ENCODE measurements at places on chromosomes 12 and 14.

DNA sequence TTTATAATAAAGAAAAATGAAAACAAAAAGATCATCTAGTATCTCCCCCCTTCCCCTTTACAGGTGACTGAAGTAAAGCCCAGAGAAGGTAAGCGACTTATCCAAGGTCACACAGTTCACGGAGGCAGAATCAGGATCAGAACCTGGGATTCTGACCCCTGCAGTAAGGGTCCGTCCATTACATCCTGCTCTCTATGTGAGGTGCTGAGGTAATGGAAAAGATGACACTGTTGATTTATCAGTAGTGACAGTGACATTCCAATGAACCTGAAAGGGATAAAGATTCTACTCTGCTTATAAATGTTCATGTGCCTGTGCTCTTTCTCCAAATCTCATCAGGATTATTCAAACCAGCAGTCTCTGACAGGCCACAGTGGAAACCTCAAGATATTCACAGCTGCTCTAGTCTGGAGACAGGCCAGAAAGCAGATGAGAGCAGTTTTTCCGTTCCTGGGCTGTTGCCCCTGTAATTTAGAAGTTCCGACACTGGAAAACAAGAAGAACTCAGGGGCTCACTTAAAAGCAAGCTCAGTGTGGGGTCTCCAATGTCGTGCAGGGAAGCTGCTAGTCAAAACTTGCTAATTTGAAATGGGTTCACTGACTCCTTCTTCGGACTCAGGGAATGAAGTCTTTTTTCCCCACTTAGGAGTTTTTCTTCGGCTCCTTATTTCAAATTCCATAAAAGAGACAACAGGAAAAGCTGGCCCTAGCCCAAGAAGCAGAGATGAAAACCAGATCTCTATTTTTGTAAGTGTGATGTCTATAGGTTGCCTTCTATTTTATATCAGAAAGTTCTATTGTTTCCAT is 131.8 kb upstream of the EEA1 start:
- peak; percentile 88 for ATAC-seq

GRCh38 chr14:103408491-103409155 is 23.4 kb downstream of the MARK3 start:
- ATAC-seq = no peak

DNA sequence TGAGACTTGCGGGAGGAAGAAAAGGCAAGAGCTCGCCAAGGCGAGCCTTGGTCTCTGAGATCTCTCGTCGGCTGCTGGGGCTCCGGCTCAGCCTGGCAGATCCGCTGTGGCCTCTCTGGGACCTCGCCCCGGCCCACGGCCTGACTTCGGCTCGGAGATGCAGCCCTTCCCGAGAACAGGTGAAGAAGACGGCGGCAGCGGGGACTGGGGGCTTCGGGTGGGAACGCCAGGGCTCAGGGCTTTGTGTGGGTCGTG is 6.0 kb upstream of the HOXC9 start:
- ATAC-seq = no peak

GRCh38 chr14:56514663-56515371 is 64.8 kb upstream of the TMEM260 start:
- no peak for ATAC-seq

- no peak for ATAC-seq
Observed at GRCh38 chr14:103745424-103745823, 29.8 kb downstream of the ZFYVE21 start.

GRCh38 chr14:64598404-64598803 is 48.6 kb downstream of the PPP1R36 start:
- no peak for ATAC-seq

DNA sequence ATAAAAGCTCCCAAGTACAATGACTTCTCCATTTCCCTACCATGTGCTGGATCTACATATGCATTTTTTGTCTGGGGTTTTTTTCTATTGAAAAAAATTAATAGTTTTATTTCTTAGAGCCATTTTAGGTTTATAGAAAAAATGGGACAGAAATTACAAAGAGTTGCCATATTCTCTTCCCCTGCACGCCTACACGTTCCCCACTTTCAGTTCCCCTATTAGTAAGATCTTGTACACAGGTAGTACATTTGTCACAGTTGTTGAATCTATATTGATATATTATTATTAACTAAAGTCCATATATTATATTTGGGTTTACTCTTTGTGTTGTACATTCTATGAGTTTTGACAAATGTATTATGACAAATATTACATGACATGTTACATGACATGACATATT is 35.7 kb downstream of the SIX6 start:
- ATAC-seq = no peak

DNA sequence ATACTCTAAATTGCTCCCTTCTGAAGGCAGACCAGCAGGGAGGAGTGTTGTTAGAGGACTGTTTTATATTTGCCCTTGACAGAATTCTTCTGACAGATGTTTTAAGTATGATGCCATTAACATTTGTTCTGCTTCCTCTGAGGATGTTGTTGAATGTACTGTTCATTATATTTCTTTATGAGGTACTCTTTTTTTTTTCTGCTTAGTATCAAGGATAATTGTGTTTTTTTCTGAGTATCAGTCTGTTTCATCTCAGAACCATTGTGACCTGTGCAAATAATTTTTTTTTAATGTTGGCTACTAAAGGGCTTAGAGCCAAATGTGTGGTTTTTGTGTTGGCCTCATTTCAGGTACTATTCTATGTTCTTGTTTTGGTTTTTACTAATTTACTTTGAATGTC is 10.6 kb downstream of the METAP2 start:
- ATAC-seq = peak; percentile 95

- ATAC-seq = no peak
Observed at GRCh38 chr12:89873745-89874144, 165.1 kb upstream of the ATP2B1 start.

DNA sequence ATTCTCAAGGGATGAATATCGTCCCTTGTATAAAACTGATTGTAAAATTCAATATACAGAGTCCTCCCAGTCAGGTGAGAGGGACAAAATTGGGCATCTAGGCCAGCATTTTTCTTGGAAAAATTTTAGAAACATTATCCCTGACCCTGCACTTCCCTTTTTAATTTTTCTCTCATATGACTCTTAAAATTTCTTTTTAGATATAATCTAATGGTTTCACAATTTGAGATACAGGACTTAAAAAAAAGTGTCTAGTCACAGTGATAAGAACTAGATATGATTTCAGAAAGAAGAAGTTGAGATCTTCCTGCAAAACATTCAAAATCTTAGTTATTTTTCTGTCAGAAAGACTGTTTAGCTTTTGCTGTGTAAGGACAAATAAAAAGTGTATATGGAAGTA is 270.8 kb upstream of the PPFIA2 start:
- ATAC-seq = no peak

DNA sequence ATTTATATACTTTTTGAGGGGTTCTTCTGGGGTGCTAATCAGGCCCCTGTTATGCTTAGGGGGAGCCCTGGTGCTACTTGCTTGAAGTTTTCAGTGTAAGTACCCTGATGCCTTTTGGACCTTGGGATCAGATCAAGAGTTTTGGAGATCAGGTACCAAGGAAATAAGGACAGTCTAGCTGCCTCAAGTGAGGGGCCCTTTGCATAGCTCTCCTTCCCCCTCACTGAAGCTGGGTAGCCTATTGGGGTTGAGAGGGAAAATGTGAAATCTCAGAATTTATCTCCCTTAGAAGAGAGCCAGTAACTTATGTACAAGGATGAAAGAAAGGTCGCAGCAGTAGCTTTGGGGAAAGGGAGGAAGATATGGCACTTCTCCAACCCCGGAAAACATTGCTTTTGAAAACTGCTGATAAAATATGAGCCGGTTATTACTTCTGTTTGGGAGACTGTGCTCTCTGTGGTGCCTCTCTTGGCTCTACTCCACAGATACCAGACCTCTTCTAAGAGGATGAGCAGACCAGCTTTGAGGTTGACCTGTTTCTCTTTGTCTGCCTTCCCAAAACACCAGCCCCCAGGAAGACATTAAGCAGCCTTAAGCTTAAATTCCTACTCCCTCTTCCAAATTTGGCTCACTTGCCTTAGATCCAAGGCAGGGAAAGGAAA is 8.8 kb upstream of the AMHR2 start:
- ATAC-seq = peak; percentile 72

DNA sequence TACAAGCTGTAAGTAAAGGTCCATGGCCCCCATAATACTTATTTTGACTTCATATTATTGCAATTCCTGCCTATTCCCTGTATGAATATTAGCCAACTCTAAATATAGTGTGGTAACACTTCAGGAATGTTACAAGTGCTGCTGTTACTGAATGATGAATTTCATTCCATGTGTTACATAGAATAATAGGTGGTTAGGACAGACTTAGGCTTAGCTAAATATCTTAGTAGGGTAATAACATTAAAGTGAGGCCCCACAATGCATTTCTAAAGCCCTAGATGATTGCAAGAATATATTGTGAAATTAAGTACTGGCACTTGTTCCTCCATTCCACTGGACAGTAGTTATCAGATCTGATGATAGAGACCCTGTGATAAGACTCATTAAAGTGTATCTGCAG is 182.7 kb downstream of the PCNX1 start:
- ATAC-seq = peak; percentile 42

DNA sequence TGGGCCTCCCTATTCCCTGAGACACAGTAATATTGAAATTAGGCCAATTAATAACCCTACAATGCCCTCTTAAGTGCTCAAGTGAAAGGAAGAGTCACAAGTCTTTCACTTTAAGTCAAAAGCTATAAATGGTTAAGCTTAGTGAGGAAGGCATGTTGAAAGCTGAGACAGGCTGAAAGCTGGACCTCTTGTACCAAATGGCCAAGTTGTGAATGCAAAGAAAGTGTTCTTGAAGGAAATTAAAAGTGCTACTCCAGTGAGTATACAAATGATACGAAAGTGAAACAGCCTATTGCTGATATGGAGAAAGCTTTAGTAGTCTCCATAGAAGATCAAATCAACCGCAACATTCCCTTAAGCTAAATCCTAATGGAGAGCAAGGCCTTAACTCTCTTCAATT is 140.8 kb downstream of the PTCSC3 start:
- ATAC-seq = no peak

DNA sequence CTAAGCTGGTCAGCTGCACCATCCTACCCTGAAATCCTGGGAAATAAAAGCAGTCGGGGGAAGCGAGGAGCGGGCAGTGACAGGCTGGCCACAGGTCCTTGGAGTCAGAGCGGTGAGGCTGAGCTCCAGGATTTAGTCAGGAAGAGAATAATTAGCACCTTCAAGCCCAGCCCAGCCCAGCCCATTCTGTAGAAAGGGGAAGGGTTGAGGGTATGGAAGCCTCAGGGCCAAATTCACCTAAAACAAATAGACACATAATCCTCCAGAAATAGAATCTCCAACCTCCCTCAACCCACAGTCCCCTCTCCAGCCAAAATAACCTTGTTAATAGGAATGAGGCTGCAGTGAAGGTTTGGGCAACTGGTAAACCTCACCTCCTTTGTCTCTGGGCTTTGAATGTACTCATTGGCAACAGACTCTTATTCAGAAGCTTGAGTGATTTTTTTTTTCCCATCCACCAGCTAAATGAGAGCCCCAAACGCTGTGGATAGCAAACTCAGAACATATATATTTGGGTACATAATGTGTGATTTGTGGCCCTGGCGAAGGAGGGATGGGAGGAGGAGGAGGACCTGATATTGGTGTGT is 334.1 kb downstream of the DPF3 start:
- no peak for ATAC-seq

- no peak for ATAC-seq
Observed at GRCh38 chr12:7748852-7749251, 1.7 kb upstream of the CLEC4C start.

- ATAC-seq = no peak
Observed at GRCh38 chr12:24795699-24796347, 153.1 kb downstream of the BCAT1 start.

GRCh38 chr12:49535921-49536525 is 2.8 kb upstream of the KCNH3 start:
- ATAC-seq = peak; percentile 11

- ATAC-seq = no peak
Observed at GRCh38 chr14:104171895-104172294, 33.5 kb downstream of the KIF26A start.

DNA sequence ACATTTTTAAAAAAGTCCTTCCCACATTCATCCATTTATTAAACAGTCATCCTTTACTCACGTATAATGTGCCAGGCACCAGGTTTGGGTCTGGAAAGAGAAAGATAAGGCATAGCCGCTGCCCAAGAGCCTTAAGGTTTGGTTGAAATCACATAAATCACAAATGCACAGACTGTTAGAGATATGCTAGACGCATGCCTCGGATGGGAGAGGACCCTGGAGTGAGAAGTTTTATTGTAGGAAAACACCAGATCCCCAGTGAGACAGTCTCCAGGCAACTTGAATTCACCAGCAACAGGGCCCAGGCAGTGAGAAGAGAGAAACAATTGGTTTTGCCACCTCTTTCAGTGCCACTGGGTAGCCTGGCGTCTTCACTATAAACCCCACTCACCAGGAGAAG is 305.9 kb upstream of the AMIGO2 start:
- no peak for ATAC-seq

- no peak for ATAC-seq
Observed at GRCh38 chr12:92431146-92431545, 271.6 kb upstream of the PLEKHG7 start.

- ATAC-seq = peak; percentile 41
Observed at GRCh38 chr12:124758266-124759220, 105.1 kb downstream of the SCARB1 start.

GRCh38 chr12:121102307-121102706 is 30.4 kb upstream of the P2RX7 start:
- ATAC-seq = no peak

GRCh38 chr12:128021561-128021960 is 245.4 kb upstream of the TMEM132C start:
- ATAC-seq = no peak

- ATAC-seq = no peak
Observed at GRCh38 chr14:55800156-55800785, 220.3 kb downstream of the KTN1 start.

DNA sequence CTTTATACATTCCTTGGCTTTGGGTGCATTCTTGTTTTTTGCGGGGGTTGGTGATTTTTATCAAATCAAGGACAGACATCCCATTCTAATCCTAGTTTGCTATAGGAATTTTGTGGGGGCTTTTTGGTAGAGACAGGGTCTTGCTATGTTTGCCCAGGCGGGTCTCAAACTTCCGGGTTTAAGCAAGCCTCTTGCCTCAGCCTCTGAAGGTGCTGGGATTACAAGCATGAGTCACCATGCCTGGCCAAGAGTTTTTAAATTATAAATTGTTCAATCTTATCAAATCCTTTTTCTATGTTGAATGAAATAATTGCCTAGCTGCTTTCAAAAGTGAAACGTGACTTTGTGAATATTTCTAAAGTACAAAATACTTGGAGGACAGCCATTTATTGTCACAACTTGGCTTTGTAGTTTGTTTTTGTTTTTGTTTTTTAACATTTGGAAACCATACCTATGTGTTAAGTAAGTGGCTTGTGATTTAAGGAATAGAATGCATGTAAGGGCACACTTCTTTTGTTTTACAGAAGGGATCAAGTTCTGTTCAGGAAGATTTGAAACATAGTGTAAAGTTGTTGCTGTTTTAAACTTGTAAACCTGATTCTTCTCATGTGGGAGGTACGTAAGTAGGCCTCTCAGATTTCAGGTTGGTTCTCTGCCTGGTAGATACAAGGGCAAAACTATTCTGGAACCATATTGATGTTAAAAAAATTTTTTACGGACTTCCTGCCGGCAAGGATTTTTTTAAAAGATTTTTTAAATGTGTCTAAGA is 13.4 kb downstream of the MARK3 start:
- no peak for ATAC-seq

GRCh38 chr12:72673853-72674252 is 401.7 kb downstream of the TRHDE start:
- ATAC-seq = no peak

GRCh38 chr14:65361920-65362319 is 50.6 kb upstream of the FUT8 start:
- ATAC-seq = peak; percentile 43
